ENCODE measurements at places on chromosomes 5 and 9.

DNA sequence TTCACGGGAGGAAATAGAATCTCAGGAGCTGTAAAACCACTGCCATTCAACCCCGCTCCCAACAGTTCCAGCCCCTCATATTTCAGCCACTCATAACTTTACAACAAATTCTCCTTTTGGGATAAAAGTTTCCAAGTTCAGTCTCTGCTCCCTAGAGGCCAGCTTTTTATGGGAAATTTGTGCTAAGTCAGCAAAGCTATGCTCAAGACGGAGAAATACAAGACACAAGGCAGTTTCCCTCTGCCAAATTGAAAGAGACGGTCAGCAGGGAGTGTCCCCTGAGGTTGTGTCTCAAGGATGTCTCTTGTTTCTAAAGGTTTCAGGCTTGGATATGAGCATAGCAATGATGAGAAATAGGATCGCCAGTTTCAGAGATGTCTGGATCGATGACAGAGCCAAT, 608.6 kb downstream of the CCDC171 start:
- DNase-seq: no peak

GRCh38 chr5:31500256-31500655, 31.6 kb downstream of the DROSHA start:
- no peak for DNase-seq

DNA sequence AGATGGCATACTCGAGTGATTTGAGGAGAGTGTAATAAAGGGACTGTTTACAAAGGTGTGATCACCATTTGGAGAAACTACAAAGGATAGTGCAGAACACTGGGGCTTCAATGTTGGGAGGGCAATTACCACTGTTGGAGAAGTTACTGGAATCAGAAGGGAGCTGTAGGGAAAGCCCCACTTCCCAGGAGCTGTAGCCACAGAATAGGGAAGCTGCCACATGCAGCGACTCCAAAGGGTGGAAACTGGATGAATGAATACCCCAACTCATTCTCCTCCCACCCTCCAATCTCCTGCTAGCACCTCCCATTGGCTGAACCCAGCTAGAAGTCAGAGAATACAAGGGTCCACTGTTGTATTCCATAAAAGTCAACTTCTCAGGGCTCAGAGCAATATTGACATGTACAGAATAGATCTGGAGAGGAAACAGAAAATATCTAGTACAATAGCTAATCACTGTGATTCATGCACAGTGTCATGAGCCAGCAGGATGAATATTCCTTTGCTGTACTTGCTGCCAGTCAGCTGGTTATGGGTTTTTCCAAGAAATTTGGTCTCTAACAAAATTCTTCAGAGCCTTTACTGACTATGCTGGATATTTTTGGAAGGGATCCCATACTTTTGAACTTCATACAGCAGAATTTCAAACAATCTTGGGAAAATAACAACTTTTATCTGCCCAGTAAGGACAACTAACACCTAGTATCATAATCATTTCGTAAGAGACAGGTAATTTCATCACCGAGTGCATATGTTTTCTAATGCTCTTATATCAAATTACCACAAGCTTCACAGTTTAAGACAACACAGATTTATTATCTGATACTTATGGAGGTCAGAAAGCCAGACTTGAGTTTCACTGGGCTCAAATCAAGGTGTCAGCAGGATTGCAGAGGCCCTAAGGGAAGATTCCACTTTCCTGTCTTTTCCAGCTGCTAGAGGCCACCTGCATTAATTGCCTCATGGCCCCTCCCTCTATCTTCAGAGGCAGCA, 39.6 kb downstream of the PDCD1LG2 start:
- DNase-seq: peak; percentile 74

- no peak for DNase-seq
Measured at GRCh38 chr5:93588352-93589151, 5.5 kb downstream of the NR2F1 start.

- DNase-seq: no peak
Measured at GRCh38 chr5:35058374-35058788, 10.6 kb upstream of the AGXT2 start.

- no peak for DNase-seq
Measured at GRCh38 chr9:74551266-74551665, 54.1 kb downstream of the RORB start.
